ENCODE measurements at places on chromosomes 3 and 15. TPM values are rescaled to one million over a fixed set of nuclear protein-coding genes. Genes with fewer than 3 reads are reported as not detected.

- DNase-seq, result no peak
These were observed 14.3 kb downstream of the IGDCC4 start for GRCh38 chr15:65408324-65409035.

- no peak for DNase-seq
These were observed 84.9 kb upstream of the SKOR1 start for GRCh38 chr15:67740405-67740804.

Gene RTP3
- not detected for total RNA-seq

Gene POPDC2
- total RNA-seq, result 1.3 TPM

DNA sequence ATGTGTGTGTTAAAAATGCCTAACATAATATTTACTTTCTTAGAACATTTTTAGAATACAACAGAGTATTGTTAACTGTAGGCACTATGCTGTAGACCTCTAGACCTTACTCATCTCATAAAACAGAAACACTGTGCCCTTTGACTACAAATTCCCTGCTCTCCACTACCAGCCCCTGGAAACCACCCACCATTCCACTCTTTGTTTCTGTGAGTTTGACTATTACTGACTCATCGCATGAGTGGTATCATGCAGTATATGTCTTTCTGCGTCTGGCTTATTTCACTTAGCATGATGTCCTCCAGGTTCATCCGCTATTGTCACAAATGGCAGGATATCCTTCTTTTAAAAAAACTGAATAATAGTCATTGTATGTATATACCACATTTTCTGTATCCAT lies 216.7 kb upstream of the CFAP20DC start:
- DNase-seq, result no peak

Gene AGBL1
- not detected for total RNA-seq

Gene GOLGA8T
- 0.23 TPM for total RNA-seq

All from glomerular endothelial cell (primary cell).